ENCODE measurements at places on chromosomes 1 and 21. TPM values are rescaled to one million over a fixed set of nuclear protein-coding genes. Genes with fewer than 3 reads are reported as not detected.

The TNFRSF1B gene
- 379 TPM for total RNA-seq

The PDPN gene
- total RNA-seq: not detected

The MLLT11 gene
- total RNA-seq: 1.7 TPM

DNA sequence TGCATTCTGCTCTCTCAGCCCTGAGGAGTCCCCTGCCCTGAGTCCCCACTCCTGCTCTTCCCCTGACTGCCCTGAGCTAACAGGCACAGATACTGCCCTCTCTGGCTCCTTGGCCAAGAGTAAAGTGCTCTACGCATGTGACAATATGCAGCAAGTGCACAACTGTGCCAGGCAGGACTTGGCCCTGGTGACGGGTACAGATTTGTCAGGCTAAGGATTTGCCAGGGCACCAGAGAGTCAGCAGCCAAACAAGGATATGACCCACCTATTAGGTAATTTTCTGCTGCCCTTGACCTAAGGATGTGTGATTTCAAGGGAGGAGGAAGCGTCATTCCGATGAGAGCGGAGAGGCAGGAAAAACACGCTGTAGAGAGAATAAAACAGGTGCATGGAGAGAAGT is 339.0 kb downstream of the PTPRU start:
- ATAC-seq: no peak
- no peak overlapping the region for H3K27ac ChIP-seq
- H3K36me3 ChIP-seq: no peaks in the 10 kb centered on the region
- H3K27me3 ChIP-seq: peaks cover 8% of the 10 kb centered on the region

DNA sequence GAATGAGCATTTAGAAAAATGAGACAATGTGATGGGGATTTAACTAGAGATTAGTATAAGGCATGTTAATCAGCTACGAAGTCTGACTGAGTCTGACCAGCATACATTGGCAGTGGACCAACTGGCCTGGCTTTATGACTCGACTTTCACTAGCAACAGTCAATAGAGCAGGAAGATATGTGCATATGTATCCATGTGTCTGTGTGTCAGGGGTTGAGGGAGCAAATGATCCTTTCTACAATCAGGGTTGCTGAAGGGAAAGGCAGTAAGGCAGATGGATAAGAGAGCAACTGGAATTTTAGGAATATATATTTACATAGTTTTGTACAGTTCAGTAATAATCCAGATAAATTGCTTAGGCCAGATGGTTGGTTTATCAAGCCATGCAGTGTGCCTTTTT is 645.6 kb downstream of the PLA2G4A start:
- H3K27ac ChIP-seq: no peak overlapping the region
- no peak overlapping the region for H3K4me3 ChIP-seq
- no peak for ATAC-seq

DNA sequence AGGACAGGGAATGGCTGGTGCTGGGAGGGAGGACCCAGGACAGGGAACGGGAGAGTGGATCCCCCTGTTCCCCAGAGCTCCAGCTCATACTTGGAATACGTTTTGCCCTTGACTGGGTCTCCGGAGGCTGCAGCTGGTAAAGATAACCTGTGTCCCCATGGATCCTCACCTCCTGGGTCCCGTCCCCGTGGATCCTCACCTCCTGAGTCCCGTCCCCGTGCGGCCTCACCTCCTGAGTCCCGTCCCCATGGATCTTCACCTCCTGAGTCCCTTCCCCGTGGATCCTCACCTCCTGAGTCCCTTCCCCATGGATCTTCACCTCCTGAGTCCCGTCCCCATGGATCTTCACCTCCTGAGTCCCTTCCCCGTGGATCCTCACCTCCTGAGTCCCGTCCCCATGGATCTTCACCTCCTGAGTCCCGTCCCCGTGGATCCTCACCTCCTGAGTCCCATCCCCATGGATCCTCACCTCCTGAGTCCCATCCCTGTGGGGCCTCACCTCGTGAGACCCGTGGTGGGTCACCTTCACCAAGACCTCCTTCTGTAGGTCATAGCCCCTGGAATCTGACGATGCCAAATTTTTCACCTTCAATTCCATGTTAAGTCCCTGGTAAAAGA is 61.4 kb downstream of the SCCPDH start:
- H3K36me3 ChIP-seq: no peaks in the 10 kb centered on the region
- ATAC-seq: no peak
- no peaks in the 10 kb centered on the region for H3K4me1 ChIP-seq
- H3K27ac ChIP-seq: no peak overlapping the region

- H3K4me3 ChIP-seq: no peak overlapping the region
- no peak for ATAC-seq
- no peak overlapping the region for H3K27ac ChIP-seq
- no peaks in the 10 kb centered on the region for H3K4me1 ChIP-seq
- no peaks in the 10 kb centered on the region for H3K27me3 ChIP-seq
These were observed 311.7 kb downstream of the KCTD3 start for GRCh38 chr1:215878843-215879242.

- H3K27me3 ChIP-seq: no peaks in the 10 kb centered on the region
- no peak for ATAC-seq
- H3K4me3 ChIP-seq: peak overlapping the region; percentile 86
- peaks cover 56% of the 10 kb centered on the region for H3K36me3 ChIP-seq
- peak overlapping the region; percentile 84 for H3K27ac ChIP-seq
These were observed 1.7 kb downstream of the ADSS2 start for GRCh38 chr1:244449936-244450508.

GRCh38 chr1:162018418-162018817 is 5.3 kb downstream of the OLFML2B start:
- H3K36me3 ChIP-seq: no peaks in the 10 kb centered on the region
- no peaks in the 10 kb centered on the region for H3K4me1 ChIP-seq
- H3K4me3 ChIP-seq: no peak overlapping the region

DNA sequence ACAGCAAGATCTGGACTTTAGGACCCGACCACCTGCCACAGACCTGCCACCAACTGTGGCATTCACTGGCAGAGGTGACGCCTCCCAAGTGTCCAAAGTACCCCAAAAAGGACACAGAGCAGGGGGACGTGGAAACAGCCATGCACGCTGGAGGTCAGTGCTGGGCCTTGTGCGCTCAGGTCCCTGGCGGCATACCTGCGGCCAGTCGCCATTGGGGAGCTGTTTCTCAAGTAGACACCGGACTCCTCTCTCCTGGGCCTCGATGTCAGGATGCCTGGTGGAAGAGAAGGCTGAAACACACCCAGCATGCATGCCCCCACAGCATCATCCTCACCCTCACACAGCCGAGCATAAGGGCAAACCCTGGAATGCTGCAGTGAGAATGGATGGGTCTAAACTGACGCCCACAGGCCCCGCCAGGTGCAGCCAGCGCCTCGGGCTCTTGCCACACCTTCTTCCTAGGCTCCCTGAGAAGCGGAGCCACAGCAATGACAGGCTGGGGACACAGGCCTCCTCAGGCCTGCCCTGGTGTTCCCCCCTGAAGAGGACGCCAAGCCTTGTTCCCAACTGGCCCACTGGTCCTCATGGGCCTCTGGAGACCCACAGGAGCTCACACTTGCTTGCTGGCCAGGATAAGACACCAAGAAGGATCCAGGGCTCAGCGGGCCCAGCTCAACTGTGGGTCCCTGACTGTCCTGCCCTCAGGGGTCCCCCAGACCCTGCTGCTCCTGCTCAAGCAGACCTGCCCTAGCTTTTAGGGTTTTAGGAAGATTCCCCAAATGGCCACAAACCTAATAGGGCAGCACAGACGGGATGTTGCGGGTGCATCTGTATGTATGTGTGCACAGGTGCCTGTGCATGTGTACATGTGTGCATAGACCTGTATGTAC is 7.7 kb upstream of the SPATC1L start:
- H3K27me3 ChIP-seq: no peaks in the 10 kb centered on the region
- H3K4me1 ChIP-seq: no peaks in the 10 kb centered on the region
- H3K4me3 ChIP-seq: no peak overlapping the region
- H3K27ac ChIP-seq: no peak overlapping the region
- ATAC-seq: no peak

DNA sequence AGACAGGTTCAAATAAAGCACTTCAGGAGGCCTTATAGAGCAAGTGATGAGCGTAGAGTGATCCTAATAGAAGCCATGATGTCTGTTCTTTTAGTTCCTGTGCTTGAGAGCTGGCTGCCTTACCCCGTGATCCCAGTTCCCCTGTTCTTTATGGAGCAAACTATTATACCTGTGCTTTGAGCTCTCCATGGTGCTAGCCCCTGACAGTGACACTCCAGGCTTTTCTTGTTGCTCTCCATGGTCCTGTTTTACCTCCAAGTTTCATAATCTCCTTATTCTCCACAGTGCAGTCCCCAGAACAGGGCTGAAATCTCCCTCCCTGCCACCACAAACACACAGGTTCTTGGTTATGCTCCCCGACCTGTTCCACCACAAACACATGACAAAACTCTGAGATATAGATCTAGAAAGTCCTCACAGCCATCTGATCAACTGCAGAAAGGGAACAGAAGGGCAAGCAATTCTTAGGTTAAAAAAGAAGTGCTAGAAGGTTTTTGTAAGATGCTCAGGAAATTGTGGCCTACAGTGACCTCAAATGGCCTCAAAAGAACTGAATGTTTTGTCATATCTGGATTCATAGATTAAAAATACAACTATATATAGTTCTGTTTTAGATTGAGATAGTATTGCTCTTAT is 6.0 kb downstream of the CADM3 start:
- no peaks in the 10 kb centered on the region for H3K36me3 ChIP-seq
- peaks cover 70% of the 10 kb centered on the region for H3K27me3 ChIP-seq
- H3K4me3 ChIP-seq: no peak overlapping the region
- ATAC-seq: no peak

- H3K27ac ChIP-seq: peak overlapping the region; percentile 75
- peaks cover 10% of the 10 kb centered on the region for H3K27me3 ChIP-seq
- peaks cover 33% of the 10 kb centered on the region for H3K4me1 ChIP-seq
- no peak for ATAC-seq
- H3K4me3 ChIP-seq: peak overlapping the region; percentile 76
These were observed 6.6 kb downstream of the TNFRSF8 start for GRCh38 chr1:12069623-12070244.

DNA sequence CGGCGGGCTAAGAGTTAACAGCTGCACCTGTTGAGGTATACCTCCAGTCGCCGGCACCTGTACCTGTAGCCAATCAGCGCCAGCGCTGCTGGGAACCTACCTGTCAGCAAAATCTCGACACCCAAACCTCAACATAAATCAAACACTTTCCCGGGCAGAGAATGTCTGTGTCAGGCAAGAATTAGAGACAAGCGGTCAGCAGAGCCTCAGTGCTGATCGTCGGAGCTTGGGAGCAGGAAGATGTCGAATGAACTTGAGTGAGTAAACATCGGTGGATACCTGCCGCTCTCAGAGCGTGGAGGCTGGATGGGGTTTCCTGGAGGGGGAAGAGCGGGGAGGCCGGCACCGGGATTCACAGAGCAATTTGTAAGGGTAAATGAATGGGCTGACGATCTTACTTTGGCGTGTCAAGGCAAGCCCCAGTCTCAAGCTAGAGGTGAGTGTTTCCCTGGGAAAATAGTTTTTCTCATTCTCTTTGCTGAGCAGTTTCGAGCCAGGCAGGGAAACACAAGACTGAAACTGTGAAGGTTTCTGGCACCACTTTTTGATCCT is at the start of gene GRHL3:
GRHL3 (plus strand) TSS at position 46 of the 552 bp plus-strand sequence; CDS start at position 241, 195 bp downstream.
- H3K4me3 ChIP-seq: peak within 1 kb of the TSS; percentile 75
- H3K36me3 ChIP-seq: no peaks in the 10 kb centered on the region
- no peak within 1 kb of the TSS for H3K27ac ChIP-seq
- peaks cover 47% of the 10 kb centered on the region for H3K27me3 ChIP-seq
- no peak for ATAC-seq
- peaks cover 18% of the 10 kb centered on the region for H3K4me1 ChIP-seq

- no peak overlapping the region for H3K4me3 ChIP-seq
- H3K4me1 ChIP-seq: no peaks in the 10 kb centered on the region
- H3K27ac ChIP-seq: no peak overlapping the region
These were observed 21.6 kb downstream of the ZNF684 start for GRCh38 chr1:40553017-40553416.

- peaks cover 19% of the 10 kb centered on the region for H3K4me1 ChIP-seq
- peak overlapping the region; percentile 94 for H3K27ac ChIP-seq
- H3K27me3 ChIP-seq: no peaks in the 10 kb centered on the region
- no peak for ATAC-seq
- H3K36me3 ChIP-seq: peaks cover 43% of the 10 kb centered on the region
- peak overlapping the region; percentile 95 for H3K4me3 ChIP-seq
These were observed 980 bp upstream of the METTL18 start for GRCh38 chr1:169795687-169796086.

- H3K36me3 ChIP-seq: no peaks in the 10 kb centered on the region
- ATAC-seq: no peak
- H3K4me3 ChIP-seq: no peak overlapping the region
- H3K4me1 ChIP-seq: peaks cover 4% of the 10 kb centered on the region
- no peak overlapping the region for H3K27ac ChIP-seq
- H3K27me3 ChIP-seq: no peaks in the 10 kb centered on the region
These were observed 43.3 kb upstream of the PCBP3 start for GRCh38 chr21:45600248-45600647.

DNA sequence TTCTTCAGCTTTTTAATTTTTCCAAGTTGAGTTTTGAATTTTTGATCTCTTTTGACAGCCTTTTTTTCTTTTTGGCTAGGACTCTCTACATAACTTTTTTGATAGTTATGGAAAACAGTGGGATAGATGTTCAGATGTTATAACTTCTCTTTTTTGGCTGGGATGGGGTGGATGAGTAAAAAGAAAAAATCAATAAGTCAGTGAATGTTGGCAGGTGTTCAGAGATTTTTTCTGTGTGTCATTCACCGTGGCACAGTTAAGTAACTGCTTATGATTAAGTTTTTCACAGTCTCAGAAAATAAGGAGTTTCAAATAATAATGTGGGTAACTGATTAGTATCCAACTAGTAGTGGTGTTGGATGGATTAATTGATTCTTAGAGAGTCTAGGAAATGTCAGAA is 24.0 kb downstream of the HS2ST1 start:
- H3K27me3 ChIP-seq: no peaks in the 10 kb centered on the region
- H3K27ac ChIP-seq: no peak overlapping the region
- peaks cover 12% of the 10 kb centered on the region for H3K4me1 ChIP-seq

GRCh38 chr1:33692206-33693188 is 171.4 kb upstream of the HMGB4 start:
- H3K27ac ChIP-seq: no peak overlapping the region
- ATAC-seq: no peak
- no peaks in the 10 kb centered on the region for H3K4me1 ChIP-seq
- no peak overlapping the region for H3K4me3 ChIP-seq
- H3K27me3 ChIP-seq: peaks cover 47% of the 10 kb centered on the region

Data from activated T-helper 17 cell treated with anti-CD3 and anti-CD28 coated beads, Interleukin-2, amount 50 U/mL, for 72 hours (primary cell).